Uterus (tissue), 4 donors: ENCODE measurements at places on chromosomes 6 and 20.

DNA sequence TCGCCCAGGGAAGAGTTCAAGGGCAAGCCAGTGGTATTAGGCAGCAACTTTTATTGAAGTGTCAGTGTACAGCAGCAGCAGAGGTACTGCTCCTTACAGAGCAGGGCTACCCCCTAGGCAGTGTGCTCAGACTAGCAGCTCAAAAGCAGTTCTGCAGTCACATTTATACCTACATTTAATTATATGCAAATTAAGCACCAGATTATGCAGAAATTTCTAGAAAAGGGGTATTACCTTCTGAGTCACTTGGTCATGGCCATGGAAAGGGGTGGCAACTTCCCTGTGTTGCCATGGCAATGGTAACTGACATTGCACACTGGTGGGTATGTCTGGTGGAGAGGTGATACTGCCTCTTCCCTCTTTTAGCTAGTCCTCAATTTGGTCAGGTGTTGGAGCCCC, 2.1 kb upstream of the ZKSCAN4 start:
- H3K27me3 ChIP-seq = no peaks in the 10 kb centered on the region
- peaks cover 6% of the 10 kb centered on the region for H3K4me1 ChIP-seq

- H3K27me3 ChIP-seq = peaks cover 27% of the 10 kb centered on the region
- DNase-seq = no peak
- H3K36me3 ChIP-seq = no peaks in the 10 kb centered on the region
Measured at GRCh38 chr20:21096321-21097043, 9.7 kb downstream of the LINC00237 start.

GRCh38 chr6:92159046-92159445, 1260.3 kb downstream of the EPHA7 start:
- no peak overlapping the region for H3K27ac ChIP-seq
- DNase-seq = no peak
- no peaks in the 10 kb centered on the region for H3K4me1 ChIP-seq
- no peaks in the 10 kb centered on the region for H3K27me3 ChIP-seq
- no peak overlapping the region for H3K4me3 ChIP-seq

DNA sequence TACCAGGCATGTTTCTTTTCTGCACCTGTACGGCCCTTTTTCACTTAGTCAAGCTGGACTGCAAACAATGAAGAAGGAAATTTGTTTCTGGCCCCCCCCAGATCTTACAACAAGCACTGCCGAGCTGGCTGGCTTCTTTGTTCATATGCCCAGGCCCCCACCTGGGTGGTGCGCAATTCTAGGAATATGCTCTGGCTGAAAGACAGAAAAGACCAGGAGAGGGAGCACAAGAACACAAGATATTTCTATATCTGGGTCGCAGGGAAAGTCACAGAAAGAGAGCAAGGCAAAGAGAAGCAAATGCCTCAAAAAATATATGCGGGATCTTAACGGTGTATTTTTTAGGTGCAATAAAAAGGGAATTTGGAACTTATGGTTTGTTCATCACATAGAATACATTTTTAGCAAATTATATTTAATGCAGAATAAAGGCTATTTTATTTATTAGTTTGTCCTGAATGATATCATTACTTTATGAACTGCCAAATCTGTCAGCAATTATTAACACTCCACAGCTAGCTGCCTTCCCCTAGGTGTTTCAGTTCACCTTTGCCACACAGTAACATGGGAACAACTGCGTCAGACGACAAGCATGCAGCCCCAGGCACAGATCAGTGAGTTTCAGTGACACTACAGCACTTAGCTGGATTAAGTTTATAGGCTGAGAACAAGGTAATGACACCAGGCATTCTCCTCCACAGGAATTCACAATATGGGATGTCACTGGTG, 76.5 kb downstream of the GJA10 start:
- H3K27me3 ChIP-seq = no peaks in the 10 kb centered on the region
- H3K27ac ChIP-seq = no peak overlapping the region
- no peak overlapping the region for H3K4me3 ChIP-seq
- H3K36me3 ChIP-seq = no peaks in the 10 kb centered on the region
- peak; percentile 32 for DNase-seq
- no peaks in the 10 kb centered on the region for H3K4me1 ChIP-seq

- H3K4me1 ChIP-seq = peaks cover 19% of the 10 kb centered on the region
- peaks cover 24% of the 10 kb centered on the region for H3K27me3 ChIP-seq
- H3K36me3 ChIP-seq = no peaks in the 10 kb centered on the region
Measured at GRCh38 chr6:41371461-41371991, 36.1 kb downstream of the NCR2 start.

- no peaks in the 10 kb centered on the region for H3K36me3 ChIP-seq
- no peak overlapping the region for H3K4me3 ChIP-seq
- no peaks in the 10 kb centered on the region for H3K4me1 ChIP-seq
- DNase-seq = no peak
- H3K27me3 ChIP-seq = no peaks in the 10 kb centered on the region
Measured at GRCh38 chr20:46121184-46121930, 3.2 kb downstream of the CD40 start.

DNA sequence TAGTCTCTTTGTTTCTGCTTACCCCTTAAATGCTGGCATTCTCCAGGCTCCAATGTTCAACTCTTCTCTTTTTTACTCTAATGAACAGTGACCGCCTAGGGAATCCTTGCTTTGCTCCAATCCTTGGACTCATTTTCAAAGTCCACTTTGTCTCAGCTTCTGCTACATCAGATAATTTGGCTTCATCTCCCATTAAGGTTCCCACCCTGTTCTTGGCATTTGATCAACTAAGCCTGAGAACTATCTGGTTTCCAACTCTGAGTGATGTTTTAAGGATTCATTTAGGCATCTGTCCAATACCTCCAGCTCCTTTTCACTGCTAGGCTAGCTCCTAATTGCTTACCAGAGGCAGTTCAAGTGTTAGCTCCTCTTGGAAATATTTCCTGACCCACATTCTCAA, 64.9 kb downstream of the ME1 start:
- DNase-seq = no peak
- H3K4me1 ChIP-seq = no peaks in the 10 kb centered on the region
- no peak overlapping the region for H3K27ac ChIP-seq
- no peak overlapping the region for H3K4me3 ChIP-seq

GRCh38 chr6:119879731-119880130, 530.2 kb upstream of the MAN1A1 start:
- no peak overlapping the region for H3K27ac ChIP-seq
- H3K4me1 ChIP-seq = no peaks in the 10 kb centered on the region
- H3K27me3 ChIP-seq = no peaks in the 10 kb centered on the region

GRCh38 chr6:36598739-36599318, 4.7 kb downstream of the SRSF3 start:
- H3K4me1 ChIP-seq = peaks cover 3% of the 10 kb centered on the region
- no peak for DNase-seq
- no peaks in the 10 kb centered on the region for H3K36me3 ChIP-seq
- H3K27me3 ChIP-seq = no peaks in the 10 kb centered on the region
- peak overlapping the region; percentile 100 for H3K27ac ChIP-seq
- peak overlapping the region; percentile 68 for H3K4me3 ChIP-seq

GRCh38 chr6:163148451-163149278, 265.9 kb upstream of the QKI start:
- H3K36me3 ChIP-seq = no peaks in the 10 kb centered on the region
- no peaks in the 10 kb centered on the region for H3K4me1 ChIP-seq
- H3K4me3 ChIP-seq = no peak overlapping the region
- no peak overlapping the region for H3K27ac ChIP-seq

- H3K27ac ChIP-seq = no peak overlapping the region
- H3K36me3 ChIP-seq = no peaks in the 10 kb centered on the region
- no peak for DNase-seq
- no peaks in the 10 kb centered on the region for H3K27me3 ChIP-seq
- no peaks in the 10 kb centered on the region for H3K4me1 ChIP-seq
Measured at GRCh38 chr6:144119376-144119775, 24.0 kb upstream of the SF3B5 start.
